ENCODE measurements at places on chromosomes 4 and X.

DNA sequence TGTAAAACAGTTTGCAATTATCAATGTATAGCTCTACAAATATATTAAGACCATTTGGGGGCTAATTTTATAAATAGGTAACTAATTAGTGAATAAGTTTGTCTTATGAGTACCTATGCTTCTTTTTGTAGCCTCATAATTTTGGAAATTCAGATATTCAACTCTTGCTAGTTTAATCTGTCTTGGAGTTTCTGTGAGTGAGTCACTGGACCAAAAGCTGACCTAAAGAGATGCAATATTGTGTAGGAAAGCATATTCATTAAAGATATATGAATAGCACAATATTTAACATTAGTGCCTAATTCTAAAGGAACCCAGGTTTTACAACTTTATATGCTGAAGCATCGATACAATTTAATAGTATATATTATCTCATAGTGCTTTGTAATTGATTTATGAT, 161.3 kb upstream of the PCDH18 start:
- DNase-seq: no peak

GRCh38 chrX:20455001-20455400, 188.3 kb upstream of the RPS6KA3 start:
- no peak for DNase-seq

- no peak for DNase-seq
These were observed 10.2 kb upstream of the YIPF6 start for GRCh38 chrX:68488657-68489056.

- DNase-seq: no peak
These were observed 135.8 kb downstream of the IL15 start for GRCh38 chr4:141771889-141772830.

- no peak for DNase-seq
These were observed 134.8 kb upstream of the GIMD1 start for GRCh38 chr4:106503116-106504050.

GRCh38 chrX:34886011-34886410, 56.6 kb upstream of the FAM47B start:
- no peak for DNase-seq

DNA sequence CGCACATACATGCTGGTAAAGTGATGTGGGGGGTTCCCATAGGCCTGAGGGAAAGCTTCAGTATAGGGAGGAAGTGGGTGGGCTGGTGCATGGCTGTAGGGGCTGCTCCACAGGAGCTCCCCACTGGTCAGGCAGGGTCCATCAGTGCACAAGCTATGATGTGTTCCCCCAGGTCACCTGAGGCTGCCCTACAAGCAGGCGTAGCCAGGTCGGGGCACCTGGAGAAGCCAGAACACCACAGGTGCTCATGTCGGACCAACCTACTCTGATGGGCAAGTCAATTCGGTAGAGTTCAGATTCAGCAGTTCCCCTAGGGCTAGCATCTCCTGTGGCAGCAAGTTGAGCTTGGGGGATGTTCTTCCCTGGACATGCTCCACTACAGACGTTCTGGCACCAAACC, 103.3 kb upstream of the EPHA5 start:
- DNase-seq: no peak

Measured in astrocyte of the spinal cord (primary cell).